CD4-positive, alpha-beta T cell treated with Interleukin-2 at 100 ng/mL for 4 hours (primary cell): ENCODE measurements at places on chromosomes 11 and 22.

DNA sequence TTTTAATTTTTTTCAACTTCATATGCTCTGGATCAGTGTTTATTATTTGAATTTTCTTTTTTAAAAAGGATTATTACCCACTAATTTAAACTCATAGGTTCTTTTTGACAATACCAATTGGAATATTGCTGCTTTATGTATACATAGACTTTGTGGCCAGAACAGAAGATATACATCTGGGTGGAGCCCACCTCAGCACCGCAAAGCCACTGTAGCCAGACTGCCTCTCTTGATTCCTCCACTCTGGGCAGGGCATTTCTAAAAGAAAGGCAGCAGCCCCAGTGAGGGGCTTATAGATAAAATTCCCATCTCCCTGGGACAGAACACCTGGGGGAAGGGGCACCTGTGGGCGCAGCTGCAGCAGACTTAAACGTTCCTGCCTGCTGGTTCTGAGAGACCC lies 10.6 kb upstream of the C11orf58 start:
- no peak for DNase-seq

GRCh38 chr11:66784575-66784974 lies 55.6 kb upstream of the SPTBN2 start:
- DNase-seq: no peak

DNA sequence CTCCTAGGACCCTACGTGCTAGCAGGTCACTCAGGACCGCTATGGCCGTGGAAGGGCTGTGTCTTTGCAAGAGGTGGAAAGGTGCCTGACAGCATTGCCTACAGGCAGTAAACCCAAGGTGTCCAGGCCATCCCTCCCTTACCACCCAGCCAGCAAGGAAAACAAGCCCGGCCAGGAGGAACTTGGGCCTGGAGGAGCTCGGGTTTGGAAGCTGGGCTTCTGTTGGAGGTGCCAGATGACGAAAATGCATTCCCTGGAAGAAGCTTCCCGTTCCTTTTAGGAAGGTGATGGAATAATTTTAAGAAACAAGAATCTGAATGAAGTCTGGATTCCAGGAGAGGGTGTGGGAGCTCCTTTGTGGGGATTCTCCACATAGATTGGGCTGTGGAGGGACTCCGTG lies 23.6 kb downstream of the FBLN1 start:
- DNase-seq: no peak

DNA sequence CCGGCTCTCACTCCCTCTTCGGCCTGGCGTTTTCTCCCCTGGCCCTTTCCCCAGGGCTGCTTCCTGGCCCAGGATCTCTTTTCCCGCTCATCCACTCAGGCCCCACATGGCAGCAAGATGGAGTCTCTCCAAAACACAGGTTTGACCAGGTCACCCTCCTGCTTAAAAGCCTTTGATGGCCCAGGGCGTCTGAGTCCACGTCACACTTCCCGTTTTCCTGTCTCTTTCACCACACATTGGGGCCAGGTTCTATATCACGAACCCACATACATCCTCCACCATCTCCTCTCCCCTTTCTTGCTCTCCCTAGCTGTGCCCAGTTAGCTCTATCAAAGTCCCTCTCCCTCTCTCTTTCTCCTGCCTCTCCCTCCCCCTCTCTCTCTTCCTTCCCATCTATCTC lies 7.8 kb upstream of the LRRC32 start:
- no peak for DNase-seq

DNA sequence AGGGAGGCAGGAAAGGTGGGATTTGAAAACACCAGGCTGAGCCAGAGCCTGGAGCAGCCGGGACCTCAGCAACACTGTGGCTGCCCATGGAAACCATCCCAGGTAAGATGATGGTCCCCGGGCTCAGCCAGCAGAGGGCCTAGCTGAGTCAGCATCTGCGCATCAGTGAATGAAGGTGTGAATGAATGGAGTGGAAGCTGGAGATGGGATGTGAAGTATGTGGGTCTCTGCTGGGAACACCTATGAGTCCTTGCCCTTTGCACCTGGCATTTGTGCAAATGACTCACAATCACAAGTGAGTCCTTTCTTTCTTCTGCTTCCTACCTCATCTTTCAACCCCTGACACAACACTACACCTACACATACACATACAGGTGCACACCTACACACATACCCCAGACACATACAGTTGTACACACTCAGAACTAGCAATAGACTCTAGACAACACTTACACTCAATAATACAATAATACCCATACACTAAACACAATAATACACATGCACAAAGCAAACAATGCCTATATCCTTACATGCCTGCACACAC lies 62.8 kb upstream of the PRDM11 start:
- no peak for DNase-seq
